Activated naive CD4-positive, alpha-beta T cell (primary cell): ENCODE measurements at places on chromosomes 16 and 17.

GRCh38 chr16:30379158-30379783 is 3.1 kb downstream of the SEPTIN1 start:
- no peak for DNase-seq

GRCh38 chr17:68383443-68384321 is 73.6 kb downstream of the WIPI1 start:
- DNase-seq: no peak

DNA sequence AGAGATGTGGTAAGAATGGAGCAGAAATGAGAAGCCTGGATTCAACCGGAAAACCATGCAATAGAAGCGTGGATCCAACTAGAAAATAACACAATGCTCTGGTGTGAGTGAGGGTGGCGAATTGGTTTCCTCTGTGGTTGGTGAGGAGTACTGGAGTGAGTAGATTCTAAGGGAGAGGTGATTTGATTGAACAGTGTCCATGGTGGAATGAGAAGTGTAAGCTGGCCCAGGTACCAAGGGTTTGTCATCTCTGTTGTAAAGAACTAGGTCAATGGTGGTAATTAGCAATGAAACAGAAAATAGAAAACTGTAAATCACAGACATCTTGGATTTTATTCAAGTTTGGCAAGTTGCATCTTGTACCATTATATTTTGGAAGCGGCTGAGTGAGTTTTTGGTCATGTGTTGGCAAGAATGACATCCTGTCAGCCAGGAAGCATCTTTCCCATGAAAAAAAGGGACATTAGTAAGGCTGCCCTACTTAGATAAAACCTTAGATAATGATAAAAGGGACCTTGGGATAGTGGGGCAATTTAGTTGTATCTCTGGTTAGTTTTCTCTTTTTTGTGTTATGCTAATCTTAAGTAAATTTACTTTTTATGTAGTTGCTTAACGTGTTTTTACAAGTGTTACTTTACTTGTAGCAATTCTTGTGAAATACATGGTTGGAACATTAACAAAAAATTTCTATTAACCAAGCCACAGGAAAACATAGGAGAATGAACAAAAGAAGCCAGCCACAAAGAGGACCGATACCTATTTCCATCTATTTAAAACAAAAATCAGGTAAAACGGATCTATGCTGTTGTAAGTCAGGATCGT is 20.9 kb downstream of the HSD17B2 start:
- no peak for DNase-seq

GRCh38 chr17:30299000-30299399 is 7.3 kb upstream of the BLMH start:
- DNase-seq: no peak

GRCh38 chr17:46756081-46756735 is 62.3 kb downstream of the WNT3 start:
- no peak for DNase-seq

DNA sequence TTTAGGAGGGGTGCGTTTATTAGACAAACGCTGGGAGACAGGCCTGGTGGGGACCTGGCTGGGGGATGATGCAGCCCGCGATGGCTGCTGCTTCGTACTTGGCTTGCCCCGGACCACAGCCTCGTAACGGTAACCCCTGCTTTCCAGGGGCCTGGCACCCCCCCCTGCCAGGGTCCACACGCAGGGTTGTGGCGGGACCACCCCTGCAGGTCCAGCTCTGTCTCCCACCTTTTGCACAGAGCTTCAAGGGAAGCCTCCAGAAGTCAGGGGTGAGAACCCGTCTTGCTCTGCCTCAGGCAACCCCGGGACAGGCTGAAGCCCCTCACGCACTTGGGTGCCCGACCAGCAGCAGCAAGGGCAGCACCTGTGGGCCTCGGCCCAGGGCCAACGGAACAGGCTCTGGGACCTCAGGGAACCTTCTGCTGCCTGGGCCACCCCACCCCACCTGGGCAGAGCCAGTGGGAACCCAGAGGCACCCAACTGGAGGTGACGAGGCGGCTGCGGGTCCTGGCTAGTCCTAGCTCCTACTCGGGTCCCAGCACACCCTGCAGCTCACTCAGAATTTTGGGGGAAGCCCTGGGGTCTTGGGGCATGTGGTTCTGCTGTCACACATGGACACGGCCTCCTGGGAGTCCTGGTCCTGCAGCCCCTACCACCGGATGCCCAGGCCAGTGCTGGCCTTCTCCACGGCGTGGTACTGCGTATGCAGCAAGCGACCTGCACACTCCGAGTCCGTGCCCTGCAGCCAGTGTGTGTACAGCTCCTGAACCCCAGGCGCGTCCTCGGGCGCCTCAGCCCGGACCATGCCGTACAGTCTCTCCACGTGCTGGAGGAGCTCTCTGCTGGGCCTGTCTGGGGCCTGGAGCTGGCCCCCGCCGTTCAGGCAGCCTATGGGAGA is 3.1 kb downstream of the HAGHL start:
- no peak for DNase-seq

GRCh38 chr17:56635641-56636040 is 42.1 kb downstream of the NOG start:
- no peak for DNase-seq

DNA sequence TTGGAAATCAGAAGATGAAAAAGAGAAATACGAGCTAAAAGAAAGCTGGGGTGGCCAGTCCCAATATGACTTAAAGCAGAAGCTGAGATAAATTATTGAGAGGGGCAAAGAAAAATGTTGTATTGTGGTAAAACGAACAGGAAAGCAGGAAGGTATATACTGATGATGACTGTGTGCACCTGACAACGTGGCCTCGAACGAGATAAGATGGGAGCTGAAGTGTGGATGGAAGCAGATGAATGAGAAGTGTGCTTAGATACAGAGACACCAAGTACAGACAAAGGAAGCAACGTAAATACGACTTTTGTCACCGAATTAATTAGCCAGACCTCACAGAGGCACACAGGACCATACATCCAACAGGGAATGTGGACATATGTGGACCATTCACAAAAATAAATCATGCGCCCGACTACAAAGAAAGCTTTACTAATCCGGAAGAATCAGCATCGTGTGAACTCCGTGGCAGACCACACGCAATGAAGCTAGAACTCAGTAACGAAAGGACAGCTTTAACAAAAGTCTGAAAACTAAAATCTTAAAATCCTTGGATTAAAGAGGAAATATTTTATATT is 218.7 kb downstream of the RPTOR start:
- DNase-seq: no peak

DNA sequence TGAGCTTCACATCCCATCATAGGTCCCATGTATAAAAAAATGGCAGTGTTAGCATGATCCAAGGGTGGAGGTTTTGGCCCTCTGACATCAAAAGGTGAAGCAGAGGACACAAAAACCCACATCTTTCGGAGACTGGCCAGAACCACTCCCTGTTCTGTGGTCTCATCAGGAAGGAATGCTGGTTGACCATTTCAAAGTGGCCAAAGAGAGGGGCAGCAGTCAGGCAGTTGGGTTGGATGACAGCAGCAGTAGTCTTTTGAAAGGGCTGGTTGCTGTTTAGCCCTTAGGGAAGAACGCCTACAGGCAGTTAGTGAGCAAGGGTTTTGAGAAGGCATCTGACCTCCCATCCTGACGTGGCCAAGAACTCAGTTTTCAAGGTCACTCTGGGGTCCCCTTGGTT is 40.5 kb downstream of the LCMT1 start:
- no peak for DNase-seq

DNA sequence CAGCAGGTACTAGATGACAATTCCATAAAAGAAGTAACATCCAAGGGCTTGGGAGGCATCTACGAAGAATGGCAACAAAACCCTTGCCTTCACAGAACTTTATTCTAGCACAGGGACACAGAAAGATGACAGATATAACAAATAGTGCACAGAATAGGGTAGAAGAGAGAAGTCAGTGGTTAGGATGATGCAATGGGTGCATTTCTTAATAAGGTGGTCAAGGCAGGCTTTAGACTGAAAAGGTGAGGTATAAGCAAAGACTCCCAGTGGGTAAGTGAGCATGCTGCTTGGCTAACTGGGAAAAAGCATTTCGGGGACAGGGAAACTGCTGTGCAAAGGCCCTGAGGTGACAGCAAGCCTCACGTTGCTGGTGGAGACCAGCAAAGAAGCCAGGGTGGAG is 175.9 kb downstream of the XYLT1 start:
- no peak for DNase-seq
